ENCODE measurements at places on chromosomes 13 and 19. TPM values are rescaled to one million over a fixed set of nuclear protein-coding genes. Genes with fewer than 3 reads are reported as not detected.

FPR2 gene
- 0.33 TPM for total RNA-seq

ATP1A3 gene
- total RNA-seq: 85.0 TPM

RASIP1 gene
- total RNA-seq: 2.9 TPM

TFPT gene
- 8.4 TPM for total RNA-seq

DNA sequence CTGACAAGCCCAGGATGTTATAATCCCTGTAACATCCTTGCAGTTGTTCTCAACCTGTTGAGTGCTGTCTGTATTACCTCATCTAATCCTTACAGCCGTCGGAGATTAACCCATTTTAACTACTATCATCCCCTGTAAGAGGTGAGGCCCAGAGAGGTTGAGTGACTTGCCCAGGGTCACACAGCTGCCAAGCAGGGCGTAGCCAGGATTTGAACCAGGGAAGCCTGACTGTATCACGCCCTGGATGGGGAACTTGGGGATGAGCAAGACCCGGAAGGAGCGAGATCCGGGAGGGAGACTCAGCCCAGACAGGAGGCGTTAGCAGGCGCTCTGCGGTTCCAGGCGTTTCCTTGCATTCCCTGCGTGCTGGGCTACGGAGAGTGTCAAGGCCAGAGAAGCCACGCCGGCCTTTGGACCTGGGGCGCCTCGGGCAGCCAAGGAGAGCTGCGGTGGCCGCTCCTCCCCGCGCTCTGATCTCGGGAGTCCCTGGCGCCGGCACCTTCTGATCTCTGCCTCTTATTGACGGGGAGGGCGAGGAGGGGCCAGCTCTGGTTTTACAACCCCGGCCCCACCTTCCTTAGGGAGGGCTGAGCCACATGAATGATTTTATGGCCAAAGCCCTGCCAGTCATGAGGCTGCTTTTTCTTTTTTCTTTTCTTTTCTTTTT, 6.2 kb downstream of the SULT2B1 start:
- peaks cover 15% of the 10 kb centered on the region for H3K27me3 ChIP-seq
- peaks cover 5% of the 10 kb centered on the region for H3K4me1 ChIP-seq
- no peak overlapping the region for H3K27ac ChIP-seq
- no peaks in the 10 kb centered on the region for H3K36me3 ChIP-seq
- DNase-seq: no peak

DNA sequence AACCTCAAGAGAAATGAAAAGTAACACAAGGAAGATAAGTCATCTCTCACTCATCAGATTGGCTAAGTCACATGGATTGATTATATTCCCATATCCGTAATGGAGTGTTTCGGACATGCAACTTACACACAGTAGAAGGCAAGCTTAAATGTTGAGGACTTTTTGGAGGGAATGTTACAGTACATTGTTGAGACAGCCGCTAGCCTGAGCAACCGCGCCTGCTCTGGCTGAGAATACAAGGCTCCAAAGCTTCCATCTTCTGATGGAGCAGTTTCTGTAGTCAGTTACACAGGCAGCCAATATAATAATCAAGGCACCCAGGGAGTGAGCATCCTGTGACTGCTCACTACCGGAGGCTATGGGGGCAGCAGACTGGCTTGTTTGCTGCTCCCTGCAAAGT, 1.0 kb upstream of the CRYL1 start:
- DNase-seq: no peak
- peak overlapping the region; percentile 77 for H3K4me3 ChIP-seq
- peaks cover 20% of the 10 kb centered on the region for H3K4me1 ChIP-seq
- no peaks in the 10 kb centered on the region for H3K36me3 ChIP-seq
- no peaks in the 10 kb centered on the region for H3K27me3 ChIP-seq

DNA sequence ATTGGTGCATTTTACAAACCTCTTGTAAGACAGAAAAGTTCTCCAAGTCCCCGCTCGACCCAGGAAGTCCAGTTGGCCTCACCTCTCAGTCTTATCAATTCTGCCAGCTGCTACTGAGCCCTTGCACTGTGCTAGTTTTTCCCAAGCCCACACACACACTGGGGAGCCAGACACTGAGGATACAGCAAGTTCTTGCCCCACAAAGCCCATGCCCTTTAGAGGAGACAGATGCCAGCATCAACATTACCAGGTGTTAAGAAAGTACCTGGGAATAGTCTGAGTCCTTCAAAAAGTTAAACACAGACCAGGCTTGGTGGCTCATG, 175.0 kb downstream of the PTPRS start:
- no peak overlapping the region for H3K4me3 ChIP-seq
- H3K27me3 ChIP-seq: no peaks in the 10 kb centered on the region
- no peaks in the 10 kb centered on the region for H3K36me3 ChIP-seq
- DNase-seq: no peak
- no peak overlapping the region for H3K27ac ChIP-seq

DNA sequence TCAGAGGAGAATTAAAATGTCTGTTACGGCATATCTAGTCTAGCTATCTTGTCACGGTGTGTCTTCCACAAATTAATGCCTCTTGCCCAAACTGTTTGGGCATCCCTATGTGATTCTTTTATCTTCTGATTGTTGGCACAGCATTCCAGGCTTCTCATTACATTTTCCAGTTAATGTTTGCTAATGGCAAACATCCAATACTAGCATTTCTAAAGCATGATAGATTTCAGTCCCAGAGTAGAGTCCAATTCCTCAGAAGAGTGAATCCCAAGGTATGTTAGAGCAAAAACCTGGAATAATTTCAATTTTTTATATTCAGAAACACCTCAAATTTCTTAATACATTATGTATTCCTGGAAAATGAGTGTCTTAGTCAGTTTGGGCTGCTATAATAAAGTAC, 684.5 kb upstream of the SLITRK1 start:
- no peaks in the 10 kb centered on the region for H3K36me3 ChIP-seq
- no peaks in the 10 kb centered on the region for H3K27me3 ChIP-seq
- no peaks in the 10 kb centered on the region for H3K4me1 ChIP-seq
- H3K4me3 ChIP-seq: no peak overlapping the region
- DNase-seq: no peak

GRCh38 chr13:93755341-93755740, 528.7 kb downstream of the GPC6 start:
- no peak overlapping the region for H3K4me3 ChIP-seq
- H3K4me1 ChIP-seq: no peaks in the 10 kb centered on the region
- no peak for DNase-seq
- no peaks in the 10 kb centered on the region for H3K36me3 ChIP-seq

All from spinal cord (tissue), 10 donors.